ENCODE measurements at places on chromosomes 2 and 18.

DNA sequence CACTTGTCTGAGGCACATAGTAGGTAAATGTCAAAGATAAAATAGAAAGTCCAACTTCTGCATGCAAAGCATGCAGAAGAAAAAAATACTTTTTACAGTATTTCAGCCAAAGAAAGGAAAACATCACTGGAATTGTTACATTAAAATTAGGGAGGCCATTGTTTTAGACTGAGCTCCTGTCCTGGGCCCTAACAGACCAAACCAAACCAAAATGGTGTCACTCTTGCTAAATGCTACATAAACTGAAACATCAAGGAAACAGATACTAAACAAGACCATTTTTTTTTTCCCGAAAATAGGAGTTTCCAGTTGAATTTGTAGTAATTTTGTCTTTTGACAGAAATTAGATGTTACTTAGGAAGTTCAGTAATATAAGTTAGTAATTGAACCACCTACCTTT lies 508.8 kb downstream of the DSC3 start:
- no peak for DNase-seq

GRCh38 chr2:236605345-236605734 lies 35.7 kb downstream of the ACKR3 start:
- DNase-seq, result no peak

- DNase-seq, result no peak
Observed at GRCh38 chr2:139805441-139805840, 1025.3 kb upstream of the NXPH2 start.

DNA sequence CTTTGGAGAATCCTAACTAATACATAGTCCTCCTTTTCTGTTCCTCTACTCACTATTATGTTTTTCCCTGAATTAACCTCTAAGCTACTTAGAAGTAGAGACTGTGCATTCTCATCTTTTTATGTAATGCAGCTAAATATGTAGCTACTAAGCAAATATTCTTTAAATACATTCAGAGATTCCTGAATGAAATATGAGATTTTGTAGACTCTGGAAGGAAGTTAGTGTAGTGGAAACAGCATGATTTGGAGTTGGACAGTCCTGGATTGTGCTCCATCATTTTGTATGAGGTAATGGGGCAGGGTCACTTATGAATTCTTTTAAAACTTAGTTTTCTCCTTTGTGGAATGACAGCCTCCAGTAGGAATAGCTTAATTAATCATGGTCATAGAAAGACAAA lies 24.7 kb upstream of the NT5C1B start:
- DNase-seq, result no peak

DNA sequence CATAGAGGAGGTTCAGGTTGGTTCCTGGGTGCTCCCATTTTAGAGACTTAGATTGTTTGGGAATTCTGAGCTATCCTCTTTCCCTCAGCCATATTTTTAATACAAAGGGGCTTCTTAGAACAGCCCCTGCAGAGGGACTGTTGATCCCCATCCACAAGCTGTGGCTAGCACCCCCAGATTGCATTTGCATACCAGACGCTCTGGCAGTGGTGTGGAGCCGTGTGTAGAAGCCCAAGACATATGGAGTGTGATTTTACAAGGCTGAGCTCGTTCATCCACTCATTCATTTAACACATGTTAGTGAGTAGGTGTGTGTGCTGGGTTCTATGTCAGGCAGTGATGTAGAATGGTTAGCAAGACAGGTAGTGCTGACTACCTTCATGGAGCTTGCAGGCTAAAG lies 166.7 kb upstream of the BOD1L2 start:
- no peak for DNase-seq

DNA sequence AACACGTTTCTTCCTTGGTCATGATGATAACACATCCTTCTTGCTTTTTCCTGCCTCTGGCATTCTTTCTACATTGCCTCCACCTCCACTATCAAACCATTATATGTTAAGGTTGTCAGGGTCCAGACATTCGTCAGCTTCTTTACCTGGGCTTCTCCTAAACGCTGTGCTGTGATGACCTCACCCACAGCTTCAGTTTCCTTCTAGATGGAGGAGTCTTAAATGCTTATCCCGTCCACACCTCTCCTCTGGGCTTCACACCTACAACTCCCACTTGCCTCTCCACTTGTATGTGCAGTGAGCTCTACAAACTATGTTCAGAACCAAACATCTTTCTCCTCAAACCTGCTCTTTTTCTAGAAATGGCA lies 666 bp upstream of the STAT1 start:
- no peak for DNase-seq

DNA sequence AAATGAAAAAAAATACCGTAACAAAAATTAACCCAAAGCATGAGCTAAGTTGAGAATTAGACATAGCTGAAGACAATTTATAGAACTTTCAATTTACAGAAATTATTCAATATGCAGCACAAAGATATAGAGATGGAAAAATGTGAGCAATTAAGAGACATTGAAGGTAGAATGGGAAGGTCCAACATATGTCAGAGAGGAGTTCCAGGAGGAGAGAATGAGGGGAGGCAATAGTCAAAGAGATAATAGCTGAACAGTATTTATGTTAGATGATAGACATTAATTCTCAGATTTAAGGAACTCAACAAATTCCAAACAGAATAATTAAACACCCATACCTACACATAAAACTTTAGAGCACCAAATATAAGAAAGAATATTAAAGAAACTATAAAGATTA lies 103.0 kb upstream of the MSTN start:
- DNase-seq, result no peak

DNA sequence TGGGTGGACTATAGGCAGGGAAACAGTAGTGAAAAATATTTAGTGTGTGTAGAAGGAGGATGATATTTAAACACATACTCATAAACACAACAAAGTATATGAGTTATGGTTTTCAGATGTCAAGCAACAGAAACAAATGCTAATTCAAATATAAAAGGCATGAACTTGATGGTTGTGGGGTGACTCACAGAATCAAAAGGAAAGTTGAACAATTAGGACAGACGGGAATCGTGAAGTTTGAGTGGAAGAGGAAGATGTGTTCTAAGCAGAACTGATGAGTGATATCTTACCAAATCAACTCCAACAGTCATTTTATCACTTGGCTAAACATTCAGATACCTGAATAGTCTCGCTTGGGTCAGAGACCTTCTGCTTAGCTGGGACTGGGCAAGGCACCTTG lies 53.6 kb upstream of the ITGA6 start:
- no peak for DNase-seq

DNA sequence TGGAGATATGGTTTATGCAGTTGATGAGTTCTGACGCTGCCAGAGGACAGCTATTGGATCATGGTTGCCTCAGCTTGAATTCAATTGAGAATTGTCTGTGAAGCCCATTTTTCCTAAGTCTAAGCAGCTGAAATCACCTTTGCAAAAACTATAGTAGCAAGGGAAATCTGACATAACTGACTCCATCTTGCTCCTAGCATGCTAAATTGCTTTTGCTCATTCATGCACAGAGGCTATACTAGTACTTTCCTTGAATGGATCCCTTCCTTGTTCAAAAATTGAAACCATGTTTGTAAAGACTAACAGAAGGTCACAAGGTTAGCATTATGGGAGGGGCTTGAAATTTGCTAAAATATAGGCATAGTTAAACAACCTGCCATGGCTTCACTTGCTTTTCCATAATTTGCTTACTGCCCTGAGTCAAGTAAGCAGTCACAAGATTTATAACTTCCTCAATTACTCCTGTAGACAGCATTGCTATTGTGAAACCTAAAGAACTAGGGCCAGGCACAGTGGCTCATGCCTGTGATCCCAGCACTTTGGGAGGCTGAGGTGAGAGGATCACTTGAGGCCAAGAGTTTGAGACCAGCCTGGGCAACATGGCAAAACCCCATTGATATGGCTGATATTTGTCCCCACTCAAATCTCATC lies 41.2 kb downstream of the CHRNA1 start:
- no peak for DNase-seq

DNA sequence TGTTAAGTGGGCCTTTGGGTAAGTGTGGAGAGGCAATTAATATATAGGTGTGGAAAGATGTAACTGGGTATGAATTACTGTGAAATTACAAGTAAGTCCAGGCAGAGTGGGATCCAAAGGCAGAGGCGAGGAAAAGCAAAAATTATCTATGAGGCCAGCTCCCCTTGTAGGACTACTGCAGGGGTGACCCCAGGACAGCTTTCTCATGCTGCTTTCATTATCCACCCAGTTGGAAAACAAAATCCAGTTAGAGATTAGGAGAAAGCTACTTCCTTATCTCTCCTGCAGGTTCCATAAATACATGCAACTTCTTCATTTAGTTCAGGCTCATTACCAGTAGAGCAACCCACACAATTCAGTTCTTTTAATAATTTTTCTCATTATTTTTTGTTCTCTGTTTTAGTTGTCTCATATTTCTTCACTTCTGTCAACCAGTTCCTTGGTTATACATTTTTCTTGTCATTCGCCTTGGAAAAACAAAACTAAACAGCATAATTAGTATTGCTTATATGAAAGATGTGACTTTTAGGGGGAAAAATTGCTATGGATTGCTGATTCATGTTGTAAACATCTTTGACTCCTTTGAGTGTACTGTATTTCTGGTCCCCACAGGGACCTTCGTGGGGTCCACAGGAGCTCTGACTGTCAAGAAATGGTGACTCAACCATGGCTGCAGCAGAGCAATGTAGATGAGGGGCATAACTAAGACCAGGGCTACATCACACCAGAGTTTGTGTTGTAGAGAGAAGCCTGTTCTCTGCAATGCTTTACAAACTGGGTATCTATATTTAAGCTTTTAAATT lies 110.4 kb upstream of the PARD3B start:
- DNase-seq, result no peak

DNA sequence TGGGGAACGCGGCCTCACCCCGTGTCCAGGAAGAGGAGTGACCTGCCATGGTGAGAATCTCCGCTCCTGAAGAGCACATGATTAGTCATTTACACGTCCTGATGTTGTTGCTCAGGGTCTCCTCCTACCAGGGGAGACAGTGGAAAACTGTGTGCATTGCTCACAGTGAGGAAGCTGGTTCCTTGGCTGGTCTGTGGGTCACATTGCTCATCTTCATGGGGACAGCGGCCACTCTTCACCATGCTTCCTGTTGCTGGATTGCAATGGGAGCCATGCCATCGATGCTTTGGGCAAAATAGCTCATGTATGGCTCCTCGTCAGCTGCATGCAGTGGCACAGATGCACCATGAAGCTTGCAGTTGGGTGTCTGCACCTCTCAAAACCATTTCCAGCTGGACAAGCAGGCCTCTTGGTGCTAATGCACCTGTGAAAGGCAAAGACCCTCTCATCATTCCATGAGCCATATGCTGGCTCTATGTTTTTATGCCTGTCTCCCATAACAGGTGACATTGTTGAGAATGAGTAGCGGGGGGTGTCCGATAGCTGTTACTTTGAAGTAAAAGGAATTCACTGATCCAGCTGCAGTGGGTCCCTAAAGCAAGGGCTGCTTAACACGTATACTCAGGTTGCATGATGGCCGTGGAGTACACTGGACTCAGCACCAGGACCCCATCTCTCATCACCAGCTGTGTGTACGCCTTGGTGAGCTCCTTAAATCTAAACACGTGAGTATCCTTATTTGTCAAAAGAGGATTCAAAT lies 135.0 kb upstream of the ALKAL2 start:
- DNase-seq, result no peak

DNA sequence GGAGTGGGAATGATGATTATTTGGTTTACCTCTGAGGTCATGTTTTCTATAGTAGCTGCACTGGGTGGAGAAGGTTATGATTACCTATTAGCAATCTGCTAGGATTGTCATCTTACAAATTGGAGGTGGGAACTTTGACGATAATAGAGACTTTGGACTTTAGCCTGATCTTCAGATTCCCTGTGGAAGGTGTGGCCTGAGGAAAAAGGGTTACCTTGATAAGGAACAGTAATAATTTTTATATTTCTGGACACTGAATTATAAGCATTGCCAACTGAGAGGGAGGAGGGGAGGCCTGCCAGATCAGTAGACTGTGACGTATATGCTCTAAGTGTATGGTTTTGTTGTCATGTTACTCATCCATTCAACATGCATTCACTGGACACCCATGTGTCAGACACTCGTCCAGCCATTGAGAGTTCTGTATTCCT lies 183.4 kb upstream of the FOSL2 start:
- no peak for DNase-seq

GRCh38 chr2:191321861-191322662 lies 76.9 kb downstream of the MYO1B start:
- no peak for DNase-seq

GRCh38 chr2:149307014-149307413 lies 23.4 kb upstream of the LYPD6 start:
- DNase-seq, result no peak

DNA sequence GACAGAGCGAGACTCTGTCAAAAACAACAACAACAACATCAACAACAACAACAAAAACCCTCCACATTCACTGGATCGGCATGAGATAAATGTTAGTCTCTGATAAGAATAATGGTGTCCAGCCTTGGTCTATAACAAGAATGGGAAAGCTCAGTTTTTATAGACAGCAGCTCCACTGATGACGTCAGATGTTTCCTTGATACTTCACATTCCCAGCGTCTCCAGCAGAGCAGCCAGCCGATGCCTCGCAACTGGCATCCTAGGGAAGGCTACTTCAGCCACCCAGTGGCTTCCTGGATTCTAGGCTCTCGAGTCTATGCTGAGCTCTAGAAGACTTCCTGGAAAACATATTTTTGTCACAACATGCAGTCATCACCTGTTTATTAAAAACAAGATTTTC lies 271.4 kb upstream of the SMIM21 start:
- no peak for DNase-seq

GRCh38 chr2:60119778-60120177 lies 433.7 kb downstream of the BCL11A start:
- no peak for DNase-seq

DNA sequence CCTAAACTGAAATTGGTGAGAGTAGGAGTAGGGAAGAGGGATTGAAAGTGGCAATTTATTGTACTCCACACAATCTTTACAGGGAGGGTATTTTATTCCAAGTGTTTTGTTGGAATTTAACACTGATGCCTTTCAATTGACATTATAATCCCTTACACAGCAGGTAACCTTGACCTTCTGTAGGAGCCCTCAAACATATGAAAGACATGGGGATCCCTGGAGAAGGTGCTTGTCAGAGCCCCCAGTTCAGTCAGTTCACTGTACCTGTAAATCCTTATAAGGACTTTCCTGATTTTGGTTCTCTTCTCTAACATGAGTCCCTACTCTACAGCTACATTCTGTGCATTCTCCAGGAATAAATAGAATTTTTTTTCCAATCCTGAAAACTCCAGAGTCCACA lies 384.9 kb upstream of the NRP2 start:
- no peak for DNase-seq

GRCh38 chr18:43760010-43760409 lies 482.7 kb upstream of the SYT4 start:
- DNase-seq, result no peak

DNA sequence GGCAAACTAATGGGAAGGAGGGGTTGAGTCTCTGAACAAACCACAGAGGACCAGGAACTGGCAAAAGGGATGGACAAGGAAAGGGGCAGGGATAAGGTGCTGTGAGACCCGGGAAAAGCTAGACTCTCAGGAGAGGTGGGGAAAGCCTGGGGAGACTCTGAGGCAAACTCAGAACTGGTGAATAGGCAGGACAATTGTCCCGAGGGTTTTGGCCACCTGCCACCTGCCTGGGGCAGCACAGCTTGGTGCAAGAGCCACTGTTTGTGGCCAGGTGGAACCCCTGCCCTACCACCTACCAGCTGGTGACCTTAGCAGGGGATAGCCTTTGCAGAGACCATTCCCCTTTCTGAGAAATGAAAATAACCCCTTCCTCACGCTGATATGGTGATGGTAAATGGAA lies 129.4 kb upstream of the ASB18 start:
- DNase-seq, result no peak
